ENCODE measurements at places on chromosomes 4 and X.

GRCh38 chr4:176540814-176541213, 221.0 kb downstream of the SPCS3 start:
- DNase-seq, result no peak

- DNase-seq, result no peak
Observed at GRCh38 chr4:118723369-118723768, 38.2 kb downstream of the METTL14 start.

DNA sequence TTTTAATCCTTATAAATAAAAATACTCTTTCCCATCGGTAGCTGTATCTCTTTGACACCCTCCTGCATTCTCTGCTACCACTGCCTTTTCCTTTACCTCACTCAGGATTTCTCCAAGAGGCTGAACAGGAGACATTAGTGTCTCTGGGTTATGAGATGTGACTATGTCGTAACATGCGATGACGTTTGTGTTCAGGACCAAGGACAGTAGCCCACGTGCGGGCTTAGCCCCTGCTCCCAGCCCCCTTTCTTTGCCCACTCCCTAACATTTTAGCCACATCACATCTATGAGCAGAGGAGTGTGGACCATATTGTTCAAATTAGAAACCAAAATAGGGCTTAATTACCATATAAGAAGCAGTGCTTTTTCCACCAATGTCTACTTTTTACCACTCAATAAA, 369.3 kb downstream of the FBXW7 start:
- no peak for DNase-seq

- DNase-seq, result no peak
Observed at GRCh38 chr4:17718471-17718870, 63.0 kb downstream of the FAM184B start.

- DNase-seq, result no peak
Observed at GRCh38 chrX:63428348-63428747, 77.2 kb upstream of the SPIN4 start.

DNA sequence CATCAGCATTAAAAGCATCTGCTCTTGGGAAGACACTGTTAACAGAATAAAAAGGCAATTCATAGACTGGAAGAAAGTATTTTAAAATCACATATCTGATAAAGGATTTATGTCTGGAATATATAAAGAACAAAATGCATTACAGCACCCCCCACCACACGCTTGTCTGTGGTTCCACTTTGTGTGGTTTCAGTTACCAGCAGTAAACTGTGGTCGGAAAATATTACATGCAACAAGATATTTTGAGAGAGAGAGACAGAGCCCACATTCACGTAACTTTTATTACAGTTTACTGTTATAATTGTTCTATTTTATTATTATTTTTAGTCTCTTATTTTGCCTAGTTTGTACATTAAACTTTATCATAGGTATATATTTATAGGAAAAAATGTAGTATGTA, 21.2 kb upstream of the PDE6B start:
- DNase-seq, result peak; percentile 9

- DNase-seq, result no peak
Observed at GRCh38 chr4:122309988-122310626, 68.7 kb upstream of the ADAD1 start.

- no peak for DNase-seq
Observed at GRCh38 chr4:140061659-140062289, 92.2 kb downstream of the MAML3 start.

DNA sequence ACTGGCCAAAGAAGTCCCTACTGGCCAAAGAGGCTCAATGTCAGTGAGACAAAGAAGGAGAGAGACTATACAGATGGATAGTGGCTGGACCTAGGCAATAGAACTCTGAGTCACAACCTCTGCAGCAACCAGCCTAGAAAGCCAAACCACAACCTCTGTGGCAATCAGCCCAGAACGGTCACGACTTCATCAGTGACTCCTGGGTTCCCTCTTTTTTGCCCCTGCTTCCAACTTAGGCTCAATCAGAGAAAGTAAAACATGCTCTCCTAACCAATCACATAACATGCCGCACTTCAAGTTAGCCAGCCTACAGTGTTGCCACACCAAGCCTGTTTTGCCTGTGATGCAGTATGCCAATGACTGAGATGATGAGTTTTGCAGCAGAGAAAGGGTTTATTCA, 203.4 kb downstream of the ANAPC10 start:
- no peak for DNase-seq

- peak; percentile 27 for DNase-seq
Observed at GRCh38 chrX:130028196-130028595, 45.8 kb downstream of the BCORL1 start.
